ENCODE measurements at places on chromosomes 2 and 18.

DNA sequence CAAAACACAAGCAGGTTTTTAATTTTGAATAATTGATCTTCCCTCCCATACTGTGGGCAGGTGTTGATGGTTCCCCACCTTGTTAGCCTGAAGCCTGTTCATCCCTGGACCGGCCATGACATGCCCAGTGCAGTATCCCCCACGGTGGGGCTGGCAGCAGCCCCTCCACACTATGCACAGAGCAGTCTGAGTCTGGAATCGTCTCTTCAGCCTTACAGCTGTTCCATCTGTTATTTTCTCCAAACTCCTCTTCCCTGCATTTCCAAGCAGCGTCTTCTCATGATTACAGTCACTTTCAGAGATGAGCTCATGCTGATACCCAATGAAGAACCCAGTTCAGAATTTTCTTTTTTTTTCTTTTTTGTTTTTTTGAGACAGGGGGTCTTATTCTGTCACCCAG lies 68.2 kb downstream of the ADI1 start:
- DNase-seq, result no peak

- DNase-seq, result no peak
These were observed 417 bp downstream of the IL1B start for GRCh38 chr2:112836163-112836560.

- DNase-seq, result no peak
These were observed 76.2 kb downstream of the MAP3K20 start for GRCh38 chr2:173151671-173152401.

- DNase-seq, result no peak
These were observed 456.5 kb upstream of the SOX11 start for GRCh38 chr2:5235701-5236100.

DNA sequence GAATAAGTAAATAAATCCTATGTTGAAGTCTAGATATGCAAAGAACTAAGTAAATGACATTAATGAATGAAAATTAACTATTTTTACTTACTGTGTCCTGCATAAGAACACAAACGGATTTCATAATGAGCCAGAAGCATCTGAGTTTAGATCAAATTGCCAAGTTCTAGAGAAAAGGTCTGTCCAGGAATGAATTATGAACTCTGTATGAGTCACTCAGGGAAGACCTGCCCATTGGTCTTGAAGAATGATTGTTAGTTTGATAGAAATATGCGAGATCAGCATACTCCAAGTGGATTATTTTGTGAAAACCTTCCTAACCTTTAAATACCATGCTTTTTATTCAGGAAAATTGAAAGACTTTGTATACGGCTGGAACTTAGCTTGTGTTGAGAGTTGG lies 189.5 kb downstream of the DOK6 start:
- no peak for DNase-seq

GRCh38 chr18:39521164-39521563 lies 1955.6 kb upstream of the CELF4 start:
- DNase-seq, result no peak

Data from activated CD8-positive, alpha-beta memory T cell treated with anti-CD3 and anti-CD28 coated beads, Interleukin-2, amount 10 ng/mL, durations not matched to agents 7 days and 5 days (primary cell).